ENCODE measurements at places on chromosomes 13 and 19.

DNA sequence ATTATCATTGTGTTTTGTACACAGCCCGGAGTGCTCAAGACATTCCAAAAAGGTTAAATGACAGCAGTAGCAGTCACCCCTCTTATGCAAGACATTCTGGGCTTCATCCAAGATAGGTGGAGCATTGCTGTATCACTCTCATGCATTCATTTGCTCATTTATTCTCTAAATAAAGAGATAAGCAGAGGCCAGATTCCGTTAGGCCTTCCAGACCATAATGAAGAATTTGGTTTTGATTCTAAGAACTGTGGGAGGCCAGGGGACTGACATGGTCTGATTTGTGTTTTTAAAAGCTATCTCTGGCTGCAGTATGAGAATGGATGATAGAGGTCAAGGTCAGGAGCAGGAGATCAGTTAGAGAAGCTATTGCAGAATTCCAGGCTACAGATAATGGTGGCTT is 145.8 kb downstream of the KCNRG start:
- peaks cover 2% of the 10 kb centered on the region for H3K4me1 ChIP-seq
- no peak overlapping the region for H3K4me3 ChIP-seq
- no peak overlapping the region for H3K27ac ChIP-seq
- H3K27me3 ChIP-seq = no peaks in the 10 kb centered on the region
- DNase-seq = peak; percentile 56

GRCh38 chr19:40739030-40739839 is 11.0 kb downstream of the ACTMAP start:
- H3K27ac ChIP-seq = no peak overlapping the region
- H3K27me3 ChIP-seq = no peaks in the 10 kb centered on the region
- DNase-seq = no peak
- peaks cover 36% of the 10 kb centered on the region for H3K36me3 ChIP-seq

- no peak overlapping the region for H3K27ac ChIP-seq
- H3K36me3 ChIP-seq = no peaks in the 10 kb centered on the region
- H3K27me3 ChIP-seq = no peaks in the 10 kb centered on the region
- peaks cover 2% of the 10 kb centered on the region for H3K4me1 ChIP-seq
- DNase-seq = peak; percentile 64
These were observed 389.9 kb upstream of the PCDH9 start for GRCh38 chr13:67619995-67620380.

GRCh38 chr19:13964776-13965175 is 12.5 kb downstream of the DCAF15 start:
- H3K4me3 ChIP-seq = no peak overlapping the region
- peaks cover 9% of the 10 kb centered on the region for H3K4me1 ChIP-seq
- H3K27ac ChIP-seq = no peak overlapping the region
- no peaks in the 10 kb centered on the region for H3K27me3 ChIP-seq

DNA sequence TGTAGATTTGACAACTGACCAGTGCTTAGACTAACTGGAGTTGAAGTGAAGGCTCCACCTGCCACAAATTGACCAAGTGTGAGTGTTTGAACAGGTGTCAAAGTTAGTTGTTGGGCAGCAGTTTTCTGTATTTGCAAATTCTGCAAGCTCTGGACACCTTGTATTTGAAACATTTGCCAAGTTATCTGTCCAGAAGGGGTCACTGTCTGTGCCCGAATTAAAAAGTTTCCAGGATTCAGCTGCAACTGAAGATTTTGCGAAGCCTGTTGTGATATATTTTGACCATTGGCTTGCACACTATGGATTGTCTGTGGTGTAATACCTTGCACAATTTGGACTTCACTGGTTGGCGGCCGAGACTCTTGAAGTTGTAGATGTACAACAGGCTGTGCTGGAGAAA is 1690.7 kb downstream of the SLITRK5 start:
- peak; percentile 0 for DNase-seq
- no peaks in the 10 kb centered on the region for H3K27me3 ChIP-seq
- H3K4me3 ChIP-seq = no peak overlapping the region
- H3K27ac ChIP-seq = no peak overlapping the region
- H3K4me1 ChIP-seq = no peaks in the 10 kb centered on the region

DNA sequence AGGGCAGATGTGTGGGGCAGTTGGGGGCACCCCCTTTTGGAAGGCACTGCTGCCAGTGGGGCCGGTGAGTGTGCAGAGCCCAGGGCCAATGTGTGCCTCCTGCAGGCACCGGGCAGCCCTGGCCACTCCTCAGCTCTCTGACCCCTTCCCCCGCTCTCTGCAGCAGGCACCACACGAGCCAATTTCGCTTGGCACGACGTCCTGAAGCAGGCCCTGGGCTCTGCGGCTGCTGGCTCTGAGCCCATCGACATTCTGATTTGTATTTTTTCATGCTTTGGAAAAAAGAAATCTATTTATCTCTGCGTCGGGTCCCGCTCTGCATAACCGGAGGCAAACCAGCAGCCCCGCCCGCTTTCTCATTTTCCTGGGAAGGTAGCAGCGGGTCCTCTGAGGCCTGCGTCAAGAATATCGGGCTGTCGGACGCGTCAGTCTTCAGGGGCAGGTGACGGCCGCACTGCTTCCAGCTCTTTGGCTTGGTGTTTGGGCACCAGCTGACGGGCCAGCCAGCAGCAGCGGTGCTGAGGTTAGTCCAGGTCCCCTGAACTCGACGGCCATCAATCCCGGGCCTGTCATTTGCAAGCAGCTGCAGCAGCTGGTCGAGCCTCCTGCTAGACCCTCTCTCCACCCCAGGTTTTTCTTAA is 134.3 kb downstream of the KDM4B start:
- no peaks in the 10 kb centered on the region for H3K27me3 ChIP-seq
- peaks cover 39% of the 10 kb centered on the region for H3K36me3 ChIP-seq
- DNase-seq = peak; percentile 12
